ENCODE measurements at places on chromosomes 5 and 9.

DNA sequence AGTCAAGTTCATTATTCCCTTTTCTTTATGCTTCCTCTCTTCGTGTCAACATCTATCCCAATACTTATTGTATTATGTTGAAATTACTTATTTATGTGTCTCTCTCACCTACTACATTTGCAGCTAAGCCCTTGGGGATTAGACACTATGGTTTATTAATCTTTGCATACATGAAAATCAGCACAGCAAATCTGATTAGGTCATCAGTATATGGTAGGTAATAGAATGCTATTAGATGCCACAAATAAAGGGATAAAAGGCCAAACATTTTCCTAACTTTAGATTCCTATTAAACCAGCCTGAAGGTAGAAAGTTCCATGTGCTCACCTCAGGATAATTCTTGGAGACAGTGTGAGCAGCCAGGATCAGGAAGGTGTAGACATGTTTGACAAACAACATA, 490.1 kb upstream of the MPDZ start:
- no peak for DNase-seq

GRCh38 chr5:95256991-95257390, 27.9 kb downstream of the MCTP1 start:
- no peak for DNase-seq

DNA sequence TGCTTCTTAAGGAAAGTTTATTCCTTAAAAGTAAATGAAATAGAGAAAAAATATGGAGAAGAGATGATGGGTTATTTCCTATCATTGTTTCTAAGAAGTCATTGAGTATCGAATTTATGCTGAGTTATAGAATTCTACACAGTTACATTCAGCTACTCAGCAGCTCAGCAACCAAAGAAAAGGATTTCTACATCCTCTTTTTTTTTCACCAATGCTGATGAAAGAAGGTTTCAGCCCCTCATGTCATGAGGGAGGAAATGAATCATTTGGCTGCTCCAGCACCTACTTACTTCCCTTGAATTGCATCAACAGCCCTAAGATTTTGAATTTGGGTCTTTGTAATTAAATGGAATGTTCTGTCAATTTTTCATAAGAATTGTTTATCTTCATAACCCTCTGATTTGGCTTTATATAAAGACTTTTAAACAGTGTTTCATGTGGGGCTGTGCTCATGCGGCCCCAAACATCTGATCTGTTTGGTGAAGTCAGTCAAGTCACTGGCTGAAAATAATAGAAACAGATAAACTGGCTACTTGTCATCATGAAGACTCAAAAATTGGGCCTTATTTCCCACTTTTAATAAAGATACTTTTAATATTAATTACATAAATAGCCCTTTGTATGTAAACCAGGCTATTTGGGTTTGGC, 18.5 kb upstream of the SNX2 start:
- DNase-seq = no peak

- DNase-seq = no peak
Measured at GRCh38 chr5:58183078-58183785, 276.7 kb downstream of the PLK2 start.

DNA sequence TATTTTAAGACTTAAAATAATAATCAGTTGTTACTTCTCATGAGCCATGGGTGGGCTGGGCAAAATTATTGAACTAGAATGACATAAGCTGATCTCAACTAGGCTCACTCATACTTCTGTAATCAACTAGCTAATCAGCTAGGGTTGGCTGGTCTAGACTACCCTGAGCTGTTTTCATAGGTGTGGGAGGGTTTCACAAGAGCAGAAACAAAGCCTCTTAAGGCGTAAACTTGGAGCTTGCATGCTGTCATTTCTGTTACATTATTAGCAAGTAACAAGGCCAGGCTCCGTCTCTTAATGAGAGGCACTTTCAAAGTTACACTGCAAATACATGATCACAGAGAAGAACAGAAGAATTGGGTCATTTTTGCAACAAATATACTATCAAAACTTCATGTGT, 57.2 kb upstream of the GHR start:
- DNase-seq = no peak

- DNase-seq = no peak
Measured at GRCh38 chr5:133932441-133933168, 35.8 kb downstream of the C5orf15 start.

DNA sequence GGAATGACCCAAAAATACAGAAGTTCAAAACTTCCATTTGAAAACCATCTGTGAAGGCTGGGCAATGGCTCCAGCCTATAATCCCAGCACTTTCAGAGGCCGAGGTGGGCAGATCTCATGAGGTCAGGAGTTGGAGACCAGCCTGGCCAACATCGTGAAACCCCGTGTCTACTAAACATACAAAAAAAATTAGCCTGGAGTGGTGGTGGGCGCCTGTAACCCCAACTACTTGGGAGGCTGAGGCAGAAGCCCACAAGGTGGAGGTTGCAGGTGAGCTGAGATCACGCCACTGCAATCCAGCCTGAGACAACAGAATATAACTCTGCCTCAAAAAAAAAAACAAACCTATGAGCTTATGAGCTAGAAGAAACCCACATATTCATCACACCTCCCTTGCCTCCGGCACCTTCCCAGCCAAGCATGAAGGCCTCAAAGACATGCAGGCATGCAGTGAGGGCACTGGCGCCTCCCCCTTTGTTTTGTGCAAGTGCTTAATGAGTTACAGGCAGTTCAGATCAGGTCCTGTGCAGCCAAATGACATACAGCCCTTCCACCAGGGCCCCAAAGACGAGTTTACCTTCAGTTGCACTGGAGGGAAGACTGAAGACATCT, 9.9 kb downstream of the HNRNPH1 start:
- no peak for DNase-seq

DNA sequence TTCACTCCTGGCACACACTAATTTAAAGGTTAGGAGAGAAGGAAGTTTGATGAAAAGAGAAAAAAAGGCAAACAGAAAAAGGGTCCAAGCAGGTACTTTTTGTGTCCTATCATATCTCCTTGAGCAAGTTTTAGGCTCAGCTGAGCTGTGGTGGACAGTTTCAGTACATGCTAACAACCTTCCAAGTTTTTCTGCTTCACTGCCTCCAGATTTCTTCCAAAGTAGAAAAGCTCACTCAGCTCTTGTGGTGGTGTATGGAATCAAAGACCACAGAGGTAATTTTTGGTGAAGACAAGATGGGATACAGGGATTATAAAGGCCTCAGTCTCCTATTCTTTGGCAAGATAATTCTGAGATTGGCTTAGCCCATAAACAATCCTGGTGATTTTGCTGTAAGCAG, 921.8 kb downstream of the NR2F1-AS1 start:
- DNase-seq = no peak

DNA sequence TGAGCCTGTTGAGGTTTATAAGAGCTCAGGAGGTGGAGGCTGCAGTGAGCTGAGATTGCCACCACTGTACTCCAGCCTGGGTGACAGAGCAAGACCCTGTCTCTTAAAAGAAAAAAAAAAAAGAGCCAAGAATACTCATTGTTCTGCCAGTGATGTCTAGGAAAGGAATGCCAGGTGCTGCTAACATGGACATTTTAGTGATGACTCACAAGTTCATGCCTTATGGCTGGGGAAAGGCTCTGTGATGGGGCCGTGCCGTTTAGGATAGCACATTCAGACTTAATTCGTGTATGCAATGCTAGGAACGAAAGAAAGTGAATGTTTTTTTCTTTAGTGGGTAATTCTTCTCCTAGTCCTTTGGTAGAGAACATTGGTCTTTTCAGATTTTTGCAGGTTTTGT, 134.2 kb downstream of the ARHGAP26 start:
- no peak for DNase-seq

DNA sequence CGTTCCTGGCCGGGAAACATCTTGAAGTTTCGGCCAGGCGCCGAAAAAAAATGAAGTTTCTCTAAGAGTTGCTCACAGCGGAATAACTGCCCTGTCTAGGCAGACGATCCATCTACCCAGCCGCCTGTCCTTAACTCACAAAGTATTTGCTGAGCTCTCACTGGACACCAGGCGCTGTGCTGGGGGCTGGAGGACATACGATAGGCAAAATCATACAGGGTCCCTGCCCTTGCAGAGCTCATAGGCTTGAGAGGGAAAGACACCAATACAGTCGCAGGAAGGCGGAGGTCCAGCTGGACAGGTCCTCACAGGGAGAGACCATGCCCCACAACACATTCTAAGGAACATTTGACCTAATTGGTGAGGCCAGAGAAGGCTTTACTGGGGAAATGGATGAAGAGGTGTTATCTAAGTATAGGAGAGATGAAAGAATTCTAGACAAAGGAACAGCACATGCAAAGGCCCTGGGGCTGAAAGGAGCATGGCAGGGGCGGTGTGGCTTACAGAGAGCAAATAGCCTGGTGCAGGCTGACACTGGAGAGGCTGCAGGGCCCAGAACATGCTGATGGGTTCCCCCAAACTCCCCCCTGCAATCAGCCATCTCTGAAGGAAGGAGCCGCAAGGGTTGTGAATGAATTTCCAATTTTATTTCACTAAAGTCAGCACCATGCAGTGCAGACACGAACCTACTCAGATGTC, 2.0 kb upstream of the MXD3 start:
- DNase-seq = no peak

GRCh38 chr5:165779505-165779904, 2274.1 kb downstream of the MAT2B start:
- DNase-seq = no peak

- no peak for DNase-seq
Measured at GRCh38 chr5:93006915-93007314, 574.1 kb downstream of the NR2F1-AS1 start.

DNA sequence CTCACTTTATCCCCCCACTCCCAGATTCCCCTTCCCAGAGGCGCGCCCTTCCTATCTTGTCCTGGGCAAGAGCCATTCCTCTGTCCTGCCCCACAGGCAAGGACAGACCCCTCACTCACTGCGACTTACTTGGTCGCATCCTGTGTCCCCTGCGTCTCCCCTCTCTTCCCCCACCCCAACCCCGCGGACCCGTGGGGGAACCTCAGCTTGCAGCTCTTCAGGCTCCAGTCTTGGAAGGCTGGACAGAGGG, 542 bp downstream of the GGTA1 start:
- DNase-seq = no peak

- DNase-seq = no peak
Measured at GRCh38 chr5:163023846-163024245, 413.5 kb upstream of the CCNG1 start.

DNA sequence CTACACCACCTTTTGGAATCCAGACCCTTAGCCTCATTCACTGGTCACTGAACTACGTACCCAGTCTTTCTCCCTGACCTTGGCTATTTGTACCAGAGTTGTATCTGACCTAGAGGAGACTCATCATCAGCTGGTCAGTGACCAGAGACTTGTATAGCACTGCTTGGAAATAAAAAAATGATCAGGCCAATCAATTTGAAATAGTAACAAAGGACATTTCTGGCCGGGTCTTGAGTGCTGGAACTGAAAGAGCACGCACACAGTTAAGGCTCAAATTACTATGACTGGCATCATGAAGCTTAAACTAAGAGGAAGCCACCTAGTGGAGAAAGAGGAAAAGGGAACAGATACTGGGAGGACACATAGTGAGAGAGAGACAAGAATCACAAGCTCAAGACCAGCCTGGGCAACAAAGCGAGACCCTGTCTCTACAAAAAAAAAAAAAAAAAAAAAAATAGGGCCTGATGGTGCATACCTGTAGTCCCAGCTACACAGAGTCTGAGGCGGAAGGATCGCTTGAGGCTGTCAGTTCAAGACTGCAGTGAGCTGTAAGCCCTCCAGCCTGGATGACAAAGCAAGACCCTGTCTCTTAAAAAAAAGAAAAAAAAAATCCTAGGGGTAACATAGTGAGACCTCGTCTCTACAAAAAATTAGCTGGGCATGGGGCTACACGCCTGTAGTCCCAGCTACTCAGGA, 12.8 kb upstream of the SRP19 start:
- DNase-seq = peak; percentile 81

DNA sequence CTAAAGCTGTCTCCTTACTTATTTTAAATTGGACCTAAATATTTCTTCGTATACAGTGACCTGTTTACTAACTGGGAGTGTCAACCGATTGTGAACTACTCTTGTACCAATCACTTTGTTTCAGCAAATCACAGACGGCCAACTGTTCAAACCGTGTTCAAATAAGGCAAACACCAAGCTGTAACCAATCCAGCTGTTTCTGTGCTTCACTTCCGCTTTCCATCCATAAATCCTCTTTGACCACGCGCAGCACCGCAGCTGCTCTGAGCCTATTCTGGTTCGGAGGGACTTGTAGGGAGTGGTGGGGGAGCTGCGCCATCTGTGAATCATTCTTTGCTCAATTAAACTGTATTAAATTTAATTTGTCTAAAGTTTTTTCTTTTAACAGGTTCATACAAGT, 4.8 kb upstream of the FAM240B start:
- DNase-seq = no peak

- DNase-seq = no peak
Measured at GRCh38 chr9:88653911-88654310, 118.9 kb downstream of the NXNL2 start.

GRCh38 chr5:148933903-148934432, 107.6 kb downstream of the ADRB2 start:
- no peak for DNase-seq

DNA sequence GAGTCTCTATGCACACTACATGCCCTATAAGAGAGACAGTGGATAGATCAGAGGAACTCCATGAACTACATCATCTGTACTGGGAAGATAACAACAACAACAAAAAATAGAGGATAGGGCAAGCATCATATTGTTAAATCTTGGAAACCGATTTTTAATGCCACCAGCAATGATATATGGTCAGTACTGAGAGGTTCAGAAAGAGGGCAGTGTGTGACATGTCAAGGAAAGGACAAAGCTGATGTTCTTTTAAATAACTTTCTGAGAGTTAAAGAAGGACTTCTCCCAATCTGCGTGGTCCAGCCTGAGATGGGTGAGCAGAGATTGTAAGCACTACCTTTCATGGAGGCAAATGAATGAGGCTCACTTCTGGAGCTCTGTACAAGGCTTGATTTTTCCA, 62.0 kb upstream of the PHF24 start:
- no peak for DNase-seq

DNA sequence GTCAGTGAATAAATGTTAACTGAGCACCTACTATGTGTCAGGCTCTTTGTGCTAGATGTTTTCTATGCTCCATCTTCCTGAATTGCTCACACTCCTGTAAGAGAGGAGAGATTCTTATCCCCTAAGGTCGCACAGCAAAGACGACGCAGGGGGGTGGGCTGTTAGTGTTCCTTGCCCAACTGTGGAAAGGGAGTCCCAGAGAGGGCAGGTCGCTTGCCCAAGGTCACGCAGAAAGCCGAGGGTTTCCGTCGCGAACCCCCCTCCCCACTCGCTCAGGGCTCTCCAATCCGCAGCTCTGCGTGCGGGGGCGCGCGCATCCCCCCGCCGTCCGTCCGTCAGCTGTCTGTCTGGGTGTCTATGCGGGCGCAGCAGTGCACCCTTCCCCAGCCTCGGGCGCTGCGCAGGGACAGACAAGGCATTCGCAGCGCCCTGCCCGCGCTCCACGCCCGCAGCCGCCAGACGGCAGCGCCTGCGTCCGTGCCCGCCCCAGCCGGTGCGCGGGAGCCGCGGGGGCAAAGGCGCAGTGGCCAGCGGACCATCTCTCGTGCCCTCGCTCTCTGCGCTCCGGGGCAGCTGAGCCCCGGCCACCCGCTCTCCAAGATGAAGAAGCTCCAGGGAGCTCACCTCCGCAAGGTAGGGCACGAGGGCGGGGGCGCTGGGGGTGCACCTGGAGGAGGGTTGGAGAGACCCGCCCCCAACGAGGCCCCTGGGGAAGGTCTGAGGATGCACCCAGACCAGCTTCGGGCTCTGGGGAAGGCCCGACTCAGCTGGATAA, at the start of gene SLC6A7:
Gene SLC6A7 (plus strand): TSS at position 335 of the 775 bp plus-strand sequence. CDS start 266 bp downstream, at position 601.
- DNase-seq = no peak

Measured in MM.1S (cell line).